ENCODE measurements at places on chromosomes 1 and 21.

GRCh38 chr1:51325878-51326755 is 4.2 kb downstream of the TTC39A start:
- DNase-seq: no peak

GRCh38 chr1:68145418-68146126 is 86.8 kb downstream of the WLS start:
- DNase-seq: no peak

GRCh38 chr1:17005365-17005740 is 6.4 kb downstream of the ATP13A2 start:
- DNase-seq: no peak

GRCh38 chr1:33424205-33424604 is 6.7 kb downstream of the PHC2 start:
- DNase-seq: no peak

- no peak for DNase-seq
These were observed 218.7 kb downstream of the FMN2 start for GRCh38 chr1:240310226-240310925.

DNA sequence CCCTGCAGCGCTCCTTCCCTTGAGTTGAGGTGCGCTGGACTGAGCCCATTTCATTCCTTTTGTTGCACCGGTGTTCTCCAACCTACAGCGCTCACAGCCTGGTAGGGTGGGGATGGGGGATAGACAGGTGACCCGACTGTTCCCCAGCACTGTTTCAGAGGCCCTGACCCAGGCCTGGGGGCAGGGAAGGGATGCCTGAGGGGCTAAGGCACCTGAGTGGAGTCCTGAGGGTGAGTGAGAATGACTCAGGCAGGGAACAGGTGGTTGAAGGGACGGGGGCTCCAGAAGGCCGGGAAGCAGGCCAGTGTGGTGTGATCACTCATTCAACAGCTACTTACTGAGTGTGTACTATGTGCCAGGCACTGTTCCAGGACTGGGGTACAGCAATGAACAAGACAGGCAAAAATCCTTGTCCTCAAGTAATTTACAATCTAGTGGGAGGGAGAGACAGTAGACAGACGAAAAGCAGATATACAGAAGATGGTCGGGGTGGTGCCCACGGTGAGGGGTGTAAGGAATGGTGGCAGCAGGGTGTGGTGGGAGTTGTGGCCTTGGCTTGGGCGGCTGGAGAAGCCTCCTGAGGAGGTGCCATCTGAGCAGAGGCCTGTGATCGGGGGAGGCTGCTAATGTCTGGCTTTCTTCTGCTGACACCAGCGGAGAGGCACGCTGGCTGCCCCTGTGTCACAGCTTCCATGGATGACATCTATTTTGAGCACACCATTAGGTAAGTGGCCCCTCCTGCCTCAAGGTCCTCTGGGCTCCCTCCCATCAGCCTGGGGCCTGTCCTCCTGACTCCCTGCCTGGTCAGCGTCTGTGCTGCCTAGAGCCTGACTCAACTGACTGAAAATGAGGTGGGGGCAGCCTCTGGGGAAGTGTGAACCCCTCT is 37.4 kb downstream of the ACOT11 start:
- no peak for DNase-seq

DNA sequence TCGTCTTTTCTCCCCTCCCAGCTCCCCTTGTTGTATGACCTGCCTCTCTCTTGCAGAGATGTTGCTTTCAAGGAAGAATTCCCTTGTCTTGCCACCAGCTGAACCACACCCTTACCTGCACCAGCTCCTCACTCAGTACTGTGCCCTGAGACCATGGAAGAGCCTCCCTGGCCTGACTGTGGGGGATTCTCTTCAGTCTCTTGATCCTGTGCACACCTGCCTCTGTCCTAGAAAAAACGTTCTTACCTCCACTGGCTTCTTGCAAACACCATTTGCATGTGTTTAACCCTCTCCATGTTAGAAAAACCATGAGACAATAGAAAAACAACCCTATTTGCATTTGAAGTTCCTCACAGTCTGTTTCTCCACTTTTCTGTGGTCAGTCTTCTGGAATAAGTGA is 43.3 kb upstream of the FCRL4 start:
- no peak for DNase-seq

- no peak for DNase-seq
These were observed 62.8 kb upstream of the PDE9A start for GRCh38 chr21:42590431-42591131.

GRCh38 chr1:63453232-63453631 is 69.8 kb downstream of the ITGB3BP start:
- no peak for DNase-seq
